ENCODE measurements at places on chromosomes 5 and 9.
A peak's percentile ranks its signal among the peaks of the same experiment; 100 is the strongest.

DNA sequence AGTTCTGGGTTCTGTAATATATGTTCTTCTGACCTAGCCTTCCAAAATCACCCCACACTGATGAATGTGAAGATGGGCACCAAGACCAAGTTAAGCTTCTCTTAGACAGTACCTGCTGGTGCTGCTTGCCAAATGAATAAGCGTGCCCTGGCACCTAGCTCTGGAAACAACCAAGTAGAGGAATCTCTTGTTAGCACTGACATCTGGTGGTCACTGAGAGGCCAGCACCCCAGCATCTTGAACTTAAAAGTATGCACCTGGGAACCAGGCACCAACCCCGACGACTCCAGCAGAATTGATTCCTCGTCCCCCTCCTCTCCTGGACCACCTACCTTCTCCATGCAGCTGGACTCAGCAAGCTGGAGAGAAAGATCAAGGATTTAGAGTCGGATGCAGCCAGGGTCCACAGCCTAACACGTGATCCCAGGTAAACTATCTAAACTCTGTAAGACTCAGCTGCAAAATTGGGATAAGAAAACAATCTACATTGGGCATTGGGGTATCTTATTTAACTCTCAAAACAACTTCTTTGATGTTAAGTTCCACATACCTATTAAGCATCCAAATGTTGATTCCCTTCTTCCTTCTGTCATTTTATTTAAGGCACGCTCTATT lies 89.8 kb downstream of the SLC1A3 start:
- peak; percentile 23 for DNase-seq

DNA sequence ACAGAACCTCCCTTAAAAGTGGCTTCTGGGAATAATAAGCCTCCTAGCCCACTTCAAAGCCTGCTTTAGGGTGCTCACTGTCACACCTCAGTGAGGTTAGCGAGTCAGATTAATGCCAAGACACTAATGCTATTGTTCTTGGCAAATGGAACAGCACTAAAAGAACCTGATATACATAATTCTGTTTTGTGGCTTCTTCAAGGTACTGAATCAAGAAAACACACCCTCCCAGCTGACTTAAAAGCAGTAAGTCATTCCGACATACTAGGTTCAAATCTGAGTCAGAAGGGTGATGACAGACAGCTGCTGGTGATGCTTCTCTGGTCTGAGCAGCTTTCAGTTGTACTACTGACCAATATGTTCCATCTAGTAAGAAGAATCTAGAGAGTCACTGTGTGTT lies 121.6 kb downstream of the OXCT1 start:
- DNase-seq: no peak

DNA sequence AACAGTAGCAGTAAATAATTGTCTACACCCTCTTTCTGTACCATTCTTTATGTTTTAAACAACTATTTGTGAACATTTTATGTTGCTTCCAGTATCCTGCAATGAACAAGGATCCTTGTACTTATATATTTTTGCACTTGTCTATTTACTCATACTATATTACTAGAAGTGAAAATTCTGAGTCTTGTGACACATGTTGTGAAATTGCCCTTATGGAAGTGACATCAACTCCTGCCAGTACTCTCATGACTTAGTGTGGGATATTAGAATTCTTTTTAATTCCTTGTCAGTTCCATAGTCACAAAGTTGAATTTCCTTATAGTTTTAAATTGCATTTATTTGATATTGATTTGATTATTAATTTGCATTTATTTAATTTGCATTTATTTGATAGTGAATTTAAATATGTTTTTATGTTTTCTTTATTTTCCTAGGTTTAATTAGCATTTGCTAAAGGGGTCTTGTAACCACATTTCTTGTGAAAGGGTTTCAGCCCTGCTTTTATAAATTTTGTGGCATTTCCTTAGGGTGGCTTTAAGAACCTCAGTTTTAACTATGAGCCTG lies 27.7 kb downstream of the PARP8 start:
- DNase-seq: peak; percentile 71

- no peak for DNase-seq
Measured at GRCh38 chr5:120479066-120479465, 15.0 kb downstream of the PRR16 start.

DNA sequence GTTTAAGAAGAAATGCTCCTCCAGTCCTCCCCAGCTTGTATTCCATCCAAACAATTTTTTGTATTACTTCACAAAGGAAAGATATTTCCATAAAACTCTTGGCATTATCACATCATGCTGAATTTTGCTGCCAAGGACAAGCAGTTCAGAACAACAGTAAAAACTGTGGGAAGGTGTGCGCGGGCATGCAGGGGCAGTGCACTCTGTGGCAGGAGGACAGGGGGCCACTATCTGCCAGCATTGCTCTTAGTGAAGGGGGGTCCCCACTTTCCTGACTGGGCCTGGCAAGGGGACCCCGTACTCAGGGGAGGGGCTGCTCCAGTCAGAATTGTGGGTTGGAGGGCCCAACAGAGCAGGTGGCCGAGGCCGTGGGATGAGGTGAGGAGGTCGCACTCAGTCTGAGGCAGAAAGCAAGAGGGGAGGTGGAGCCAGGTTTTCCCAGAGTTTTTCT lies 32.8 kb downstream of the ANGPTL2 start:
- DNase-seq: no peak

Data from MV-4-11 (cell line).